ENCODE measurements at places on chromosomes 11 and 22.
A peak's percentile ranks its signal among the peaks of the same experiment; 100 is the strongest.

DNA sequence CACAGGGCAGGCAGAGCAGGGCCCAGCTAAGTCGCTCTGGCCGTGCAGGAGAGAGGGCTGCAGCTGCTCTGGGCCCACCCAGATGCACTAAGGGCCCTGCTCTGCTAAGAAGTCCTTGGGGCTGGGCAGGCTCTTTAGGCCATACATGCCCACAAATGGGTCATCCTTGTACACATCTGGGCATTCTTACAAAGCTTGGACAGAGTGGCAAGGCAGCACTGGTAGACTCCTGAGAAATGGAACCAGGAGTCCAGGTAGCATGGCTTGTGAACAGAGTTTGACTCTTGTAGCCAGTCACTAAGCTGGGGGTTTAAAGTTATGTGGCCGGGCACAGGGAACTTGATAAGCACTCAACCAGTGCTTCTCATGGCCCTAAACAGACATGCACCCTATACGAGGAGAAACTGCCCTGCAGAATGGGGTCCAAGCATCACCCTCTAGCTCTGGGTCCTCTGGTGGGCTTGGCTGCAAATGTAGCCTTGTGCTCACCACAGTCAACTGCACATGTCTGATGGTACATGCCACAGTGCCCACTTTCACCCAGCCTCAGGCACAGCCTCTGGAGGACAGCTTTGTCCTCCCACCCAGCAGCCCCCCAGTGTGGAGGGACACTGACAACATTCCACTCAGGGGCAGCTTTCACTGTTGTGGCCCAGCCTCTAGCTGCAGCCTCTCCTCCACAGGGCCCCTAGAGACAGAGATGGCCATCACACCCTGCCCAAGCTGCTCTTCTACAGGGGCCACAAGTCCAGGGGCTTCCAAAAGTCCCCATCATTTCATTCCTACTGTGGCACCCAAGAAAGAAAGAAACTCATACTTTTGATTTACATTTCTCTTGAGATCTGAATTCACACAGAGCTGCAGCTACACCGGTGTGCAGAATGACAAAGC is 75.2 kb downstream of the DGCR2 start:
- DNase-seq, result no peak

- no peak for DNase-seq
Measured at GRCh38 chr11:117145393-117145761, 1.3 kb downstream of the PAFAH1B2 start.

GRCh38 chr11:60158636-60159035 is 24.2 kb downstream of the MS4A6A start:
- DNase-seq, result no peak

DNA sequence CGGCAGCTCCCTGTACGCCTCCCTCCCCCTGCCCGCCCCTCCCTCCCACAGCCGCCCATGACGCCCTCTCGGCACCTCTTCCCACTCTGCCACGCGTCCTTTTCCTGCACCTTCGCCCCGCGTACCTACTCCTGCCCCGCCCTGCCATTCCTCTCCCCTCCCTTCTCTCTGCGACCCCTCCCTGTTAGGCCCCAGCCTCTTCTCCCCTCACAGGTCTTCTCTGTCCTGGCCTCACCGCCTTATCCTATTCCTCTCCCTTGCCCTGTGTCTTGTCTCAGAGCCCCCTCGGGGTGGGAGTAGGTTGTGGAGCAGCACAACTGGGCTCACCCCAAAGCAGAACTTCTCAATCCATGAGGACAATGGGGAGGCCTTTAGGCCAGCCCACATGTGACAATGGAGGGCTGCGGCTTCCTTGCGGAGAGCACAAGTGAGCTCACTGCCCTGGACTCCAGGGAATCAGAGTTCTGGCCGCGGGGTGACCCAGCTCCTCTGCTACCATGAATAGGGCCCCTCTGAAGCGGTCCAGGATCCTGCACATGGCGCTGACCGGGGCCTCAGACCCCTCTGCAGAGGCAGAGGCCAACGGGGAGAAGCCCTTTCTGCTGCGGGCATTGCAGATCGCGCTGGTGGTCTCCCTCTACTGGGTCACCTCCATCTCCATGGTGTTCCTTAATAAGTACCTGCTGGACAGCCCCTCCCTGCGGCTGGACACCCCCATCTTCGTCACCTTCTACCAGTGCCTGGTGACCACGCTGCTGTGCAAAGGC is 539 bp downstream of the SLC35C1 start:
- peak; percentile 64 for DNase-seq

DNA sequence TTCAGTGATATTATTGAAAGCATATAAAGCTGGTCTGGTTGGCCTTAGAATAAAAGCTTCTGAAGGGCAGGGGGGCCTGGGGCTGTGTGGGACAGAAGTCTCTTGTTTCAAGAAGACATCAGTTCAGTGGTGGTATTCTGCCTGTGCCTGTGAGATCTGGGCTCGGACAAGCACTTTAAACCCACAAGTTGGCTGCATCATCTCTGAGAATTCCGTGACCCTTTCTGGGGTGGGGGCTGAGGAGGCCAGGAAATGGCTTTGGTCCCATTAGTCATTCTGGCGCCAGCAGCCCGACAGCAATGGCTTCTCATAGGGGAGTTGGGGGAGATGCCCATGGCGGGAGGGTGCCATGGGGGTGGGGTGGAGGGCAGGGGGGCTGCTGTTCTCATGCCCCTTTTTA is 104.1 kb downstream of the PKNOX2 start:
- no peak for DNase-seq

GRCh38 chr11:110454609-110455008 is 24.9 kb downstream of the FDX1 start:
- DNase-seq, result no peak

GRCh38 chr11:22084056-22084455 is 108.8 kb upstream of the ANO5 start:
- no peak for DNase-seq

DNA sequence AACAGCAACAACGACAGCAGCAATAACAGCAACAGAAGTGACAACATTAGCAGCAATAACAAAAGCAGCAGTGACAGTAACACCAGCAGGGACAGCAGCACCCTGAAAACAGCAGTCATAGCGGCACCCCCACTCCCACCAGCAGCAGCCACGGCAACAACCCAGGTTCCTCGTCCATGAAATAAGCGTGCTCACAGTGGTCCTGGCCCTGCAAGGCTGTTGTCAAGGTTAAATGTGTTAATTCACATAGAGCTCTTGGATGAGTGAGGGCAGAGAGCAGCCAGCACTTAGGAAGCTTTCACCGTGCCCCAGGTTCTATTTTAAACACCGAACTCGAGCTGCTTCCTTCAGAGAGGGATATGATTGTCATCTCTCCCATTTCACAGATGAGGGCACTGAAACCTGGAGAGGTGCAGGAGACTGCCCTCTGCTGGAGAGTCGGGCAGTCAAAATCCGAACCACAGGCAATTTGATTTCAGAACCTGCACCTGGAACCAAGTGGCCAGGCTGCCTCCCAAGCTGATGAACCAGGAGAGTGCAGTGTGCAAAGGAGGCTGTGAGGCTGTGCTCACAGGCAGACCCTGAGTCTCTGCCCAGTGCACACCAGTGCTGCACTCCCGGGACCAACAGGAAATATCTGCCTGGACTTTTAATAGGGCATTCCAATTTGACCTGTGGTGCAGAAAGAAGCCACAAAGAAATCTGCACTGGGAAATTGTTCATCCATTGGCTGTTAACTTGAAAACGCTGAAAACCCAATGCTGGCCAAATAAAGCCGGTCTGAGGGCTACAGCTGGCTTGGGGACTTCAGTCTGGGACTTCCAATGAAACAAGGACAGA is 22.9 kb upstream of the FGF3 start:
- DNase-seq, result no peak

GRCh38 chr11:113865873-113866272 is 9.5 kb downstream of the USP28 start:
- DNase-seq, result no peak

Data from SW 1271 (cell line).